ENCODE measurements at places on chromosomes 4 and X.
A peak's percentile ranks its signal among the peaks of the same experiment; 100 is the strongest.

- DNase-seq: no peak
These were observed 28.6 kb upstream of the UTP14A start for GRCh38 chrX:129877401-129877800.

DNA sequence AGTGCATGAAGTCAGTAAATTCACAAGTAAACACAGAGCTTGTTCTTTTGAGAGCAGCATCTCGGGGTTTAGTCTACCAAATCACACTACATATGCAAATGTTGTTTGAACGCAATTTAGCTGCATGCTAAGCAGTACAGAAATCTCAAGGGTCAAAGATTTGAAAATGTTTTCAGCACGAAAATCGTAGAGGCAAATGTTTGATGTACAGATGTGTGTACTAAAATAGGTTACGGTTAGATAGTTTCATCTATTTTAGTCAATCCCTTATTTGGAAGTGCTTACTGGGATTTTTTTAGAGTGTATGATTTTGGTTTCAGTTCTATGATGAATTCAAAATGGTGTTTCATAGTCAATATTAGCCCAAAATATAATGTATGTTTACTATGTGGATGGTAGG, 1928.2 kb upstream of the TENM3 start:
- DNase-seq: no peak

- DNase-seq: peak; percentile 28
These were observed 75.0 kb downstream of the PTTG2 start for GRCh38 chr4:38034986-38035882.

DNA sequence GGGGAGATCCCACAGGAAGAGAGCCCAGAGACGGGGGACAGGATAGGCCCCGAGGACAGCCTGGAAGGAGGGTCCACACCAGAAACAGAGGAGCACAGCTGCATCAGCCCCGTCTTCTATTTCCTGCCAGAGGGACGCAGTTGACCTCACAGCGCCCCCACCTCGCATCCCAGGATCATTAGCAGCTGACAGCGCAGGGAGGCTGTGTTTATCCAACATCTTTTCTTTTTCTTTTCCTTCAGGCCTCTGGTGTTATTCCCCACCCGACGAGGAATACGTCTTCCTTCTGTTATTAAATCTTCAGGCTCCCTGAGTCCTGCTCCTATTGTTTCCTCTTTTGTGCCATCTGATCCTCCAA, 75.4 kb downstream of the DCHS2 start:
- DNase-seq: peak; percentile 14

GRCh38 chrX:155053656-155054055, 17.3 kb downstream of the CMC4 start:
- DNase-seq: no peak

GRCh38 chr4:152218576-152218975, 317.3 kb downstream of the FBXW7 start:
- no peak for DNase-seq

GRCh38 chrX:150627957-150628356, 59.5 kb downstream of the MTM1 start:
- DNase-seq: no peak

Data from stimulated activated CD4-positive, alpha-beta T cell treated with anti-CD3 and anti-CD28 coated beads, Interleukin-15, amount 100 ng/mL, for 24 hours (primary cell).